Fibroblast of upper back skin (primary cell): ENCODE measurements at places on chromosomes 3 and 15.

DNA sequence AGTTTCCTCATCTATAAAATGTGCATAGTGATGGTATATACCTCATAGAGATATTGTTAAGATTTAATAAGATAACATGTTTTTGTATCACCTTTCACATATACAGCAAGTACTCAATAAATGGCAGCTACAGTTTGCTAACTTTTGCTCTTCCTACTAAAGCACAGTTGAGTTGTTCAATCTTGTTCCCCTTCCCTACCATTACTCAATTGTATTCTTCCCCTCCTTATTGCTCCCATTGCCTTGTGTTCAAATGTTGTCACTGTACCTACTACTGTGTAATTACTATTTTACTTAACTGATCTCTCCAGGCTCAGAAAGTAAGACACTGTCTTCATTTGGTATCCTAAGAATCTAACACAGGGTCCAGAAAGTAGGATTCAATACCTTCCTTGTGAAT lies 5.5 kb downstream of the CD47 start:
- no peak for DNase-seq

- DNase-seq, result peak; percentile 49
Measured at GRCh38 chr3:69005071-69005790, 8.3 kb downstream of the EOGT start.

- no peak for DNase-seq
Measured at GRCh38 chr15:38646716-38647115, 82.1 kb upstream of the RASGRP1 start.

- no peak for DNase-seq
Measured at GRCh38 chr15:69554279-69554961, 101.8 kb downstream of the RPLP1 start.

DNA sequence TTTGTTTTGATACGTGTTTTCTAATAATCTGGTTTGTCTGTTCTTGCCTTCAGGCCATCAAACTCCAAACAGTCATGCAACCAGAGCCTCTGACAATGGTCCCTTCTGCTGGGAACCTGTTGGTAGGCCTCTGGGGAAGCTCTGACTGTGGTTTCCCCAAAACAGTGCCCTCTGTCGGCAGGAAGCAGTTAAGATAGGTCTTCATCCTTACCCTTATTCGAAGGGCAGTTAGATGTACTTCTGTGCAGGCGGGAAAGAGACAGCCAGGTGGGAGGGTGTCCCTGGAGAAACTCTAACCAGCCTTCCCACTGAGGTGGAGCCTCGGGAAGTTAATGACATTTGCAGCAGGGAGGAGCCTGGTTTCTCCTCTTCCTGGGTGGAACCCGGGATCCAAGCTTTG lies 81.6 kb upstream of the CHMP2B start:
- DNase-seq, result peak; percentile 21

DNA sequence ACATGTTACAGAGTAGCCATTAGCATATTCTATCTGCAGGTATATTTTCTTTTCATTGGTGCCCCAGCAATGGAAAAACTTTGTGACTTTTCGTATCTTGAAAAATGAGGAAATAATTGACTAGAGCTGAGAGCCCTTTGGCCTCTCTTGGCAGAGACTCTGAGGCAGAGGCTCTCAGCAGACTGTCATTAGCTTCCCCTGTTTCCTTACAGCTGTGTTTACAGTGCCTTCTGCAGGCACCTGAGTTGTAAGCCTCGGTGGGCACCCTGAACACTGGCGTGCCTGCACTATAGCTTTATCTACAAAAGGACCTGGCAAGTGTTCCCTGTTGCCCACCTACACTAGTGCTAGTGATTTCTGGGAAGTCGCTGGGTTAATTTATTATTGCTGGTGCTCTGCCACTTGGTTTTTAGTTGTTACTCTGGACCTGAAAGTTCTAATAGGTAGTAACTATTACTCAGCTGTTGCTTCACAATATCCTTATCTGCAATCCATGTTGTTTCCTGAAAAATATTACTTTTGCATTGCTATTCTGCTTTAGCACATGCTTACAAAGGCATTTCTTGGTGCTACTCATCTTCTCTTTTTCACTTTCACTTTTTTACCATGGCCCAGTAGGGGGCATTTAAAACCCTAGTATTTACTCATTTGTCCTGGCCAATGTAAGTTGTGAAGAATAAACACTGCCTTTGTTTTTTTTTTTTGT lies 7.8 kb upstream of the GPR171 start:
- DNase-seq, result no peak

- no peak for DNase-seq
Measured at GRCh38 chr3:49222002-49222401, 50.6 kb downstream of the KLHDC8B start.

GRCh38 chr3:69194431-69195165 lies 72.2 kb upstream of the LMOD3 start:
- DNase-seq, result no peak

GRCh38 chr3:52555056-52555455 lies 18.7 kb downstream of the UQCC5 start:
- no peak for DNase-seq

DNA sequence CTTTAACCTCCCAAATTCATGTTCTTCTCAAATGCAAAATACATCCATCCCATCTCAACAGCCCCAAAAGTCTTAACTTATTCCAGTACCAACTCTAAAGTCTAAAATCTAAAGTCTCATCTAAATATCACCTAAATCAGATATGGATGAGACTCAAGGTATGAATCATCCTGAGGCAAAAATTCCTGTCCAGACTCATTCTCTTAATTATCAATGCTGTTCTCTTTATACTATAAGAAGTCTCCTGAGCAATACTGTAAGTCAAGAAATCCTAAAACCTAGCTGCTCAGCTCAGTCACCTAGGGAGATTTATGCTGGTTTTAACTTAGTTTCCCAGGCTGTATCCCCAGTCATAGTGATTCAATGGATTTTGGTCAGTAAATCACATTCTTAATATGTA lies 11.1 kb downstream of the RAD18 start:
- DNase-seq, result no peak

GRCh38 chr3:152026033-152026556 lies 152.7 kb downstream of the SUCNR1 start:
- DNase-seq, result peak; percentile 78

- DNase-seq, result no peak
Measured at GRCh38 chr3:65017359-65017758, 329.6 kb upstream of the ADAMTS9 start.

DNA sequence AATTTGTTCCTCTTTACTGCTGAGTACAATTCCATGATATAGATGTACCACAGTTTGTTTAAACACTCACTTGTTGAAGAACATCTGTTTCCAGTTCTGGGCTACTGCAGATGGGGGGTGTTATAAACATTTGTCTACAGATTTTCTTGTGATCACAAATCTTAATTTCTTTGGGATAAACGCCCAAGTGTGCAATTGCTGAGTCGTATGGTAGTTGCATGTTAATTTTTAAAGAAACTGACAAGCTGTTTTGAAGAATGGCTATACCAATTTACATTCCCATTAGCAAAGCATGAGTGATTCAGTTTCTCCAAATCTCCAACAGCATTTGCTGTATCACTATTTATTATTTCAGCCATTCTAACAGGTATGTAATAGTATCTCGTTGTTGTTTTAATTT lies 242.0 kb upstream of the MRPL3 start:
- peak; percentile 16 for DNase-seq

- no peak for DNase-seq
Measured at GRCh38 chr3:111311126-111311525, 230.9 kb upstream of the CD96 start.

GRCh38 chr3:116040152-116040551 lies 405.1 kb downstream of the LSAMP start:
- no peak for DNase-seq

DNA sequence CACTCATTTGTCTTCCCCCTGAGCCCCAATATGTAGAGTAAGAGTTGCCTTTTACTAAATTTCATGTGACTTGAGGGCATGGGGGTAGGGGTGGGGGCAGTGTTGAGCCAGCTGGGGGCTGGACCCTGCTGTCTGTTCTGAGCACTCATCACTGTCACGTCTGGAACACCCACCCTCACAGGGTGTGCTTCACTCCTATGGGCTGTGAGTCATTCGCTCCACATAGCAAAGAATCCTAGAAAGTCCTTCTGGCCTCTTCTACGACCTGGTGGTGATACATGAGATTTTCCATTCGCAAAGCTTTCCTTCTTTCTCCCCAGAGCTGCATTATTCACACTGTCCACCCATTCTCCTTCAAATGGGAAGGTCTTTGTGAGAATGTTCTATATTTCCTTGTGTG lies 43.6 kb upstream of the MGLL start:
- peak; percentile 70 for DNase-seq

GRCh38 chr3:124246949-124247348 lies 255.0 kb upstream of the ROPN1 start:
- DNase-seq, result peak; percentile 25

DNA sequence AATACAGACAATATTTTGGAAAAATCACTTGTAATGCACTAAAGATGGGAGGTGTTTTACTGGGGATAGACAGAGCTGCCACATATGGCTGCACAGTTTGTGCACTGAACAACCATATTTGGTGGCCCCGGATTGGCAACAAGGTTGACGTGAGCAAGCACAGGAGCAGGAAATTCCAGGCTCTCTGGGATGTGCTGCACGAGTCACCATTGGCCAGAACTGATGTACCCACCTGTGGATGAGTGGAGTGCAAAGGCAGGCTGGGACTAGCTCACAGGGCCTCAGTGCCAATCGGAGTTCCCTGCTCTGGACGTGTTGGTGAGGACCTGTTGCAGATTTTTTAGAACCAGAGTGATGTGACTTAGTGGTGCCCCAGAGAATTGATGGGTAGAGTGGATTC lies 42.0 kb upstream of the SCAANT1 start:
- no peak for DNase-seq

DNA sequence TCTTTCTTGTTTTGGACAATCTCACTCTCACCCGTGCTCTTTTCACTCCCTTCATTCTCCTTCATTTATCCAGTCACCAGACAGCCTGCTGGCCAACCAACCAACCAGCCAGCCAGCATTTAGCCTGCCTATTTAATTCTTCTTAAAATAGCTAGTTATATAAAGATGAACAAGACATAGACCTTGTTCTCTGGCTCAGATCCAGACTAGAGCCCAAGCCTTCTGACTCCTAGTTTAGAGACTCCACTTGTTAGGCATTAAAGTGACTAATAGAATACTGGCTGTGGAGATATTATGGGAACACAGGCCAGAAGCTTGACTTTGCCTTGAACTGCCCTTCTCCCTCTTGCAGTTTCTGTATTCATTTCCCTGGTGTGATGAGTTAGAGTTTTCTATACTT lies 215.3 kb upstream of the THRB start:
- peak; percentile 31 for DNase-seq

DNA sequence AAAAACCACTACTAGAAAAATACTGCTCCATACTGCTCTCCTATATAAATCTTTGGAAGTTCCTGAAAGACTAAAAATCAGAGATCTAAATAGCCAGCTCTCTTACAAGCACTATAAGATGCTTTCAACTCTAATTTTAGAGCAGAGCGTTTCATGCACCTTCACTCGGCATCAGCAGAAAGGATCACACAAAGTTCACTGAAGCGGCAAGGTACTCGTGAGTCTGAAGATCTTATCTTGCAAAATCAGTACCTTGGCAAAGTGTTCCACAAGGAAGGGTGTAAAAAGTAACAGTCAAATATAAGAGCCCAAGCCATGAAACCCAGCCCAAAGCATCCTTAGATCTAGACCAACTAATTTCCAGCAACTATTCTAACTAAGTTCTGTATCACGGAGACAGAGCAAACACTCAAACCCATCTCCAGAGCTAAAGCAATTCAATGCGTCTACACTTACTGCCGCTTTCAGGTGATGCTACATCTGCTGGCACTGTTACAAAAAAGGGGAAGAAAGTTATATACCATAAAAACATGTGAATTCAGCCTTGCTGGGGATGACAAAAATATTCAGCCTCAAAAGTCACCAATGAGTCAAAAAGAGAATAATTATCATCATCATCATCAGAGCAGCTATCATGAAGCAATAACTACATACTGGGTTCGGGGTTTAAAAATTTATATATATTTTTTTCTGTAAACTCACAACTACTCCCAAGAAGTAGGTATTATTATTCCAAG lies 16.3 kb downstream of the VPS39 start:
- DNase-seq, result no peak

GRCh38 chr15:76588811-76589747 lies 252.5 kb downstream of the ISL2 start:
- no peak for DNase-seq

GRCh38 chr15:58066042-58066867 lies 744 bp upstream of the ALDH1A2 start:
- peak; percentile 31 for DNase-seq

DNA sequence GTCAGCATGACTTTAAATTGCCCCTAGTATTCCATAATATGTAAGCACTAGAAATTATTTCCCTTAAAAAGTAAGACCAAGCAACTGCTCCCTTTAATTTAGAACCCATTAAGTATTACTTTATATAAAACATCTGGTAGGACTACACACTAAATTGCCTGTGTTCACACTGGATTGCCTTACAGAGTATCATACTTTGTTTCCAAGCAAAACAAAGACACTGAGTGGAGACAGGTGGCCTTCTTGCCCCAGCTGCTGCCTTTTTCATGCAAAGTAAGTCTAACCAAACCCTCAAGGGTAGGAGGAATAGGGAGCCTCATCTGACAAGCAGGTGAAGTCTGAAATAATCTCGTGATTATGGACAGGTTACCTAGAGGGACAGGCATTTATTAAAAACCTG lies 87.3 kb downstream of the PEX5L start:
- no peak for DNase-seq

DNA sequence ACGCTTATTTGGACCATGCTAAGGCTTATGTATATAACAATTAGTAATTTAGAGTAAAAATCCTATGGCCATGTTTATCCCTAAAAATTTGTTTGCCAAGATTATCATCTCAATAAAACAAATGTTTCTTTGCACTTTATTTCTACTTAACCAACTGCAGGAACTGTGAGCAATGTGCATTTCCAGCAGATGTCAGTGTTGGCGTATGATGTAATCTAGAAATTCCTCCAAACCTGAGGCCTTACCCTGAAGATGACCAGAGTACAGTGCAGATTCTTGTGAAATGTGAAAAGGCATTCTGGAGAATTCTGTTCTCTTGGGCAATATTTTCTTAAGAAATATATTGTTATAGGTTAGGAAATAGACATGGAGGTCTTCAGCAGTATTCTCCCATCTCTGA lies 205.9 kb downstream of the MBNL1 start:
- peak; percentile 78 for DNase-seq

DNA sequence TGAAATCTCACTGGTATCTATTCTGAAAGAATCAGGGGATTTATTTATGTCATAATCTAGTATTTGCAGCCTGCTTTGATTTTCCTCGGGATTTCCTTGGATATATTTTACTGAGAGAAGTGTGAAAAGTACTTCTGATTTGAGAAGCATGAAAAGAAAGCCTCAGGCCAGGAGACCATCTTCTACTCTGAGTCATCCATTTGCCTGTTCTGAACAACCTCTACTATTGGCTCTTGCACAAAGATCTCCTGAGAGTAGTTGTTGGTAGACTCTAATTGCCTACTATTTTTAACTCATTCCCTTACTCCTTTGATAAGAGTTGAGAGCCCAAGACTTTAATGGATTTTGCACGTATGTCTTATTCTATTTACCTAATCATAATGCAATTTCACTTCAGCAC lies 318.9 kb downstream of the BCHE start:
- DNase-seq, result peak; percentile 13

- DNase-seq, result peak; percentile 65
Measured at GRCh38 chr15:47473832-47474231, 243.5 kb upstream of the SEMA6D start.
